ENCODE measurements at places on chromosomes 4 and X.
A peak's percentile ranks its signal among the peaks of the same experiment; 100 is the strongest.

DNA sequence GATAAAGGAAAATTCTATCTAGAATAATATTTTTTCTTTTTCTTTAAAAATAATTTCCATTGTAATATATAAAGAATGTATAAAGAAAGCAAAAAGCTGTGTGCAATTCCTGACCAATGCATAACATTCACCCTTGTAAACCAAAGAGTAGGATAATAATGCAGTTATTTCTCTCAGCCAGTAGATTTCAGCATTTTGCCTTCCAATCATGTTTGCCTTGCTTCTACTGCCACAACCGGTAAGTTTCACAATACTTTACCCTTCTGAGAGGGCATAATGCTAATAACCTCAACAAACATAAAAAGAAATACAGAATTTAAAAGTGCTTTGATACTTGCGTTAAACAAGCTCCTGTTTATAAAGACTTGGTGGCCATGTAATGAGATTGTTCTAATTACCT, 59.9 kb downstream of the CHIC2 start:
- no peak for DNase-seq

DNA sequence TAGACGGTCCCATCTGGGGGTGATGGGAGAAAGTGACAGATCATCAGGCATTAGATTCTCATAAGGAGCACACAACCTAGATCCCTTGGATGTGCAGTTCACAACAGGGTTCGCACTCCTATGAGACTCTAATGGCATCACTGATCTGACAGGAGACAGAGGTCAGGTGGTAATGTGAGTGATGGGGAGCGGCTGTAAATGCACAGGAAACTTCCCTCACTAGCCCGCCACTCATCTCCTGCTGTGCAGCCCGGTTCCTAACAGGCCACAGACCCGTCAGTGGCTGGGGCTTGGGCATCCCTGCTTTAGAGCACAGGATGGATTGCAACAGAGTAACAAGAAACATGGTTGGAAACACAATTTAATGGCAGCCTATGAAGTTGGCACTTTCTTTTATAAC, 172.6 kb upstream of the VCX3A start:
- no peak for DNase-seq

GRCh38 chr4:5114950-5115349, 63.7 kb downstream of the STK32B start:
- DNase-seq, result no peak

GRCh38 chrX:24920769-24921168, 95.0 kb downstream of the ARX start:
- no peak for DNase-seq

- no peak for DNase-seq
Observed at GRCh38 chrX:107484002-107484726, 34.7 kb downstream of the FRMPD3 start.

- DNase-seq, result no peak
Observed at GRCh38 chrX:3159995-3160720, 118.9 kb downstream of the ARSF start.

- DNase-seq, result no peak
Observed at GRCh38 chr4:94880956-94881355, 123.2 kb downstream of the BMPR1B start.

GRCh38 chrX:118558926-118559325, 63.3 kb downstream of the DOCK11 start:
- DNase-seq, result peak; percentile 50

GRCh38 chr4:23685471-23685870, 204.4 kb downstream of the PPARGC1A start:
- no peak for DNase-seq

- DNase-seq, result no peak
Observed at GRCh38 chr4:101870874-101871273, 80.3 kb downstream of the BANK1 start.

- DNase-seq, result no peak
Observed at GRCh38 chrX:103741879-103742278, 31.2 kb downstream of the TMEM31 start.

DNA sequence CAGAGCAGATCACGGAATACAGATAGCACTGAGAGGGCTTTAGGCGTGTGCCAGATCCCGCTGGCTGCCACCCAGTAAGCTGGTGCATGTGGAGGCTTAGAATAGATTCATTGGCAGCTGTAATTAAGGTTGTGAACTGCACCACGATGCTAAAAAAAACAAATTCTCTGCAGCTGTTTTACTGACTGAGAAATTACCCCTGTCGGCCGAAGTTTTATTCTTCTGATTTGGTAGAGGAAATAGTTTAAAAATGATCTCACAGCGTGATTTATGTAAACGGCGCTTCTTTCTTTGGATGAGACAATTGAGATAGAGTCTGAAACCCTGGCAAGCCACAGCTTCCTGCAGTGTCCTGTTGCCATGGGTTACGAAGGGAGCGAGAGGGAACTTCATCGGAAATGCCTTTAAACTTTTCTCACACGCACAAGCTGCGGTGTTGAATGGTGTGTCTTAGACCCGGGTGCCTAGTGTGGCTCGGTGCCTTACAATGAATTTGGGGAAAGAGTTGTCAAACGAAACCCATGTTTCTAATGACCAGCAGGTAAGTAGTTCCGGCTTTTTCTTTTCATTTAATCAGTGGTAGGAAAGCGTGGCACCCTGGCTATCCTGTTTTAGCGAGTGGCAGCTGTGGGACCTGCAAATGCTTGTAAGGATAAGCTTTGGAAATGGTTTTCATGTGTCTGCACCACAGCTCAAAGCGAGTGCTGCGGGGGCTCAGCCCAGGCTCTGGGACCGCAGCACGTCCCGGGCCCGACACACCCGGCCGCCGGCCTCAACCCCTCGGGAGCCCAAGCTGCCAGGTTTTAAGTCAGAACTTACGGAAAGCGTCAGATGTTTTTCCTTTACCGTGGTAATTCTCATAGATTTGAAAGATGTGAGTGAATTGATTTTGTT, 71.7 kb upstream of the HGFAC start:
- peak; percentile 88 for DNase-seq

- no peak for DNase-seq
Observed at GRCh38 chrX:25178555-25178954, 162.8 kb upstream of the ARX start.

- DNase-seq, result no peak
Observed at GRCh38 chrX:410296-410695, 23.6 kb upstream of the PPP2R3B start.

DNA sequence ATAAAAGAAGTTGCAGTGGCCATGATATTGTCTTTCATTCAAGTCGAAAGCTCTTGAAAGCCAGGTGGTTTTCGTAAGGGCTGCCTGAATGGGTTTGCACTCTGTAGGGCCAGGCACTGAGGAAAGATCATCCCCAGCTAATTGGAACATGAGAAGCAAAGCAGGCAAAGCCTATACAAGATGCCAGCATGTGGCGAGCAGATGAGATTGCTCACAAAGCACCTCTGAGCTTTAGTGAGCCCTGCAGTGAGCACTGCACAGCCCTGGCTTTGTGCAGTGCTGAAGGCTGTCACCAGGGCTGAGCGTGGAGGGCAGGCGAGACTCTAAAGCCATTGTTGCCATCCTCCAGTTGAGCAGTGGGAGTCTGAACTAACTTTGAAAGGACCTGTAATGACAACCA, 53.8 kb downstream of the HADH start:
- DNase-seq, result no peak

- DNase-seq, result no peak
Observed at GRCh38 chr4:4720646-4721045, 138.8 kb upstream of the MSX1 start.

- no peak for DNase-seq
Observed at GRCh38 chr4:566035-566434, 10.1 kb downstream of the TMEM271 start.

- no peak for DNase-seq
Observed at GRCh38 chrX:136386826-136387225, 86.1 kb downstream of the ADGRG4 start.

- DNase-seq, result no peak
Observed at GRCh38 chr4:116736756-116737155, 348.6 kb downstream of the TRAM1L1 start.

DNA sequence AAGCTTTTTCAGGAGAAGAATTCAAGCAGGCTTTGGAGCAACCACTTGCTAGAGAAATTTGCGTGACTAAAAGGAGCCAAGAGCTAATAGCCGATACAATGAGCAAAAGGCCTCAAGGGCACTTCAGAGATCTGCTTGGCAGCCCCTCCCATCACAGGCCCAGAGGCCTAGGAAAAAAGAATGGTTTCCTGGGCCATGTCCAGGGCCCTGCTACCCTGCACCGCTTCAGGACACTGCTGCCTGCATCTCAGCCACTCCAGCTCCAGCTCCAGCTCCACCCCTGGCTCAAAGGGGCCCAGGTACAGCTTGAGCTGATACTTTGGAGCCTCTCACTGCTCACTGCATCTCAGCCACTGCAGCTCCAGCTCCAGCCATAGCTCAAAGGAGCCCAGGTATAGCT, 98.9 kb downstream of the FAM13A start:
- no peak for DNase-seq

- no peak for DNase-seq
Observed at GRCh38 chr4:93827272-93827947, 1.1 kb upstream of the ATOH1 start.

DNA sequence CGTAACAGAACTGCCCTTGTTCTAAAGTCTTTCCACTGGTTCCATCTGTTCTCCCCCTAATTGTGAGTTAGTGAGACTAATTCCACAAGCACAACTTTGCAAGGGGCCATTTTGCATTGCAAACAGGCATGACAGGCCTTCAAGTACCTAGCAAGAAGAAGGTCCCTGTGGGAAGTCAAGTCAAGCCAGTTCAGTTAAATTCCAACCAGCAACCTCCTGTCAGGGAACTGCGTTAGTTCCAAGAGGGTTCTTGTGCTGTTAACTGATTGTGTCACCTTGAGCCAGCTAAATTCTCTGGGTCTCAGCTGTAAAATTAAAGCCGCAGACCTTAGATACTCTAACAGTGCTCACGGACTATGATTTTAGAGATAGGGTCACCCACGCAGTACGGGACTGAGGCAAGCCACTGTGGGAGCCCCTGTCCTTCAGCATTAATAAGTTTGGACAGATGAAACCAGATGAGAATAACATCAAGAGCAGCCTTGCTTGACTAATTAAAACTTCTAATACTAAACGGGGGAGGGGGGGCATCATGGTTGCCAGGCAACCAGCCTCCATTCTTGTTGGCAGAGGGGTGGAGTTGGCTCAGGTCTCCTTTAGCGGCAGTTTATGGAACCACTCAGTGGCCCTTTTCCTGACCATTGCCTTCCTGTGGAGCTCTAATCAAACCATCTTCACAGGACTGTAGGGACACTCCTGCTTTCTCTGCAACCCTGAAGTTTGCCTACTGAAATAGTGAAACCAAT, 24.1 kb upstream of the TMEM150C start:
- DNase-seq, result no peak

- no peak for DNase-seq
Observed at GRCh38 chr4:176404621-176405020, 84.9 kb downstream of the SPCS3 start.

GRCh38 chr4:47631161-47631560, 146.1 kb downstream of the ATP10D start:
- no peak for DNase-seq

DNA sequence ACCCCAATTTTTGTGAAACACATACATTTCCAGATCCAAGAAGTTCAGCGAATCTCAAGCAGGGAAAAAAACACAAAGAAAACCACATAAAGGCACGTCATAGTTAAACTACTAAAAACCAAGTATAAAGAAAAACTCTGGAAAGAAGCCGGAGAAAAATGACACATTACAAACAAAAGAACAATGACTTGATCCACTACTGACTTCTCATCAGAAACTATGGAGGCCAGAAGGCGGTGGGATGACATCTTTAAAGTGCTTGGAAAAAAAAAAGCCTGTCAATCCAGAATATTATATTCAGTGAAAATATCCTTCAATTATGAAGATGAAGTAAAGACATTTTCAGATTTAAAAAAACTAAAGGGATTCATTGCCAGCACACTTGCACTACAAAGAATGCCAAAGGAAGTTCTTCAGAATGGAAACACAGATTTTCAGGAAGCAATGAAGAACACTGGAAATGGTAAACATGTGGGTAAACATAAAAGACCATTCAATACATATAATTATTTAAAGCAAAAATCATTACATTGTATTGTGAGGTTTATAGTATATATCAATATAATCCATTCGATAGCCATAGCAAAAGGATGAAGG, 32.6 kb upstream of the PPP2R2C start:
- DNase-seq, result no peak

DNA sequence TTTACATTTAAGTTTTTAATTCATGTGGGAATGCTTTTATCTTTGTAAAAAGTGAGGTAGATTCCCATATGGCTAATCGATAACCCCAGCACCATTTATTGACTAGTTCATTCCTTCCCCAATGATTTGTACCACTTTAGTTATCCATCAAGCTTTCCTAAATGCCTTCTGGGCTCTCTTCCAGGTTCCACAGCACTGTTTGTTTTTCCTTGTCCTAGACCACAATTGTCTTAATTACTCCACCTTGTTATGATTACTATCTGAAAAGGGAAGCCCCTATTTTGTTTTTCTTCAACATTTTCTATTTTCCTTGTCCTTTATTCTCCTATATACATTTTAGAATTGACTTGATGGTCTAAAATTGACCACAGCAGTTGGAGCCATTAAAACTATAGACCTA, 48.5 kb upstream of the GPRIN3 start:
- DNase-seq, result no peak

GRCh38 chr4:175431694-175432093, 380.4 kb downstream of the GPM6A start:
- DNase-seq, result no peak

DNA sequence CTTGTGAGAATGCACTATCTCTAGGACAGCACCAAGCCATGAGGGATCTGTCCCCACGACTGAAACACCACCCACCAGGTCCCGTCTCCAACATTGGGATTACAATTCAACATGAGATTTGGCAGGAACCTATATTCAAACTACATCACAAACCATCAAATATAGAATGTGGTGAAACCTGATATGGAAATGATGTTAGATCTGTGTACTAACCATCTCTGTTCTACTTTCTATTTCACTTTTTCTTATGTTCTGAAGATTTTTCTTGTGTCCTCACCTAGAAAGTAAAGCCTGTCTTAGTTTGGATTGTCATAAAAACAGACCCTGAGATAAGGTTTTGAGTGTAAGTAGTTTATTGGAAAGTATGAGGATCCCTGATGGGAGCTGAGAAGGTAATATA, 37.8 kb upstream of the TACR3 start:
- no peak for DNase-seq

DNA sequence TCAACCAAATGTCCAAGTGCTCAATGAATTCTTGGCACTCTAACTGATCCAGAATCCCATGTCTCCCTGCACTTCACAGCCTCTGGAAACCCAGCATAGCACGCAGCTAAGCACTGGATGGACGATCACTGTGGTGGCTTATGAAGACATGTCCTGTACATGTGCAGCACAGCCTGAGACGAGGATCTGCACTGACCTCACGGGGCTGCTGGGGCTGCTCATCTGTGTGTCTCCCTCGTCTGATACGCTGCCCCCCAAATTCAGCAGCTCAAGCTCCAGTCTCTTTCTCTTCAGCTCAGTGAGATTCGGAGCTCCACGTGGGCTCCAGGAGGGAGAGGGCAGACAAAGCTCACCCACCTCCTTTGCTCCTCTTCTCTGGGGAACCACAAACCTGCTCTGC, 126.9 kb downstream of the CPZ start:
- DNase-seq, result no peak

- DNase-seq, result no peak
Observed at GRCh38 chrX:115650449-115650848, 89.5 kb downstream of the PLS3 start.

GRCh38 chr4:123349421-123350190, 47.0 kb upstream of the SPRY1 start:
- no peak for DNase-seq

Data from suppressor macrophage treated with lipopolysaccharide for 1 hour (primary cell).